ENCODE measurements at places on chromosomes 5 and 9.

- DNase-seq = peak; percentile 36
Observed at GRCh38 chr5:97231025-97231636, 48.1 kb upstream of the RIOK2 start.

DNA sequence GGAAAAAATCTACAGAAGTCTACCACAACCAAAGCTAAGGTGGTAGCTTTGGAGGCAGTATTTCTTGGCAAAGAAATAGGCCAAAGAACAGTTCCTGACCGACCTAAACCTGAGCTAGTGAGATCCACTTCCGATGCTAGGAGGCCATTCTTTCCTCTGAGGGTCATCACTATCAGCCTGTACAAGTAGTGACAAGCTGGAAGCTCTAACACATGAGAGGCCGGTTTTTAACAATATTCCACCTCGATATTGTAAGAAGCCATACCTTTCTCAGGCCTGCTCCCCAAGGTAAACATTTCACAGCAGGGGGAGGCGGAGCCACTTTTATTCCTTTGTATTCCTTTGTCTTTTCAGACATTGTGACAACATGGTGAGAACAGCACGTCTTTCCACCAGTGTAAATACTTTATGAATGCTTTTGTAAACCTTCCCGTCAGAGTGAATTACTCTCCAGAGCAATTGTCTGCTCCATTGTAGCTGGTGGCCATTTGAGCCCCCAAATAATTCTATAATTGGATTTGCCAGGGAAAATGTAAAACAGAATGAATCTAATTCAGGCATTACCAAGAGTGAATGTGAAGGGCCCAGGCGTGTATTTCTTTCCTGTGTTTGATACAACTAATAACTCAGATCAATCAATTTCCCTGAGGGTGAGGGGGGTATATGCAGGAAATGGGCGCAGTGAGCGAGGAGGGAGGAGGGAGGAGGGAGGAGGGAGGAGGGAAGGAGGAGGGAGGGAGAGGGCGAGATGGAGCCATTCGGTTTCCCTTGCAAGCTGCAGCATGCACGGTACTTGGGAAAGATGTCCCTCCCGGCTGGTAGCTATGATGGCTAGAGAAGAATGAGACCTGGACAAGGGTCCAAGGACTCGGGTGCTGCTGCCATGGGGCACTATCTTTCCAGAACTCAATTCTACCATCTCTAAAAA, 166.6 kb downstream of the CDK5RAP2 start:
- DNase-seq = no peak

GRCh38 chr9:114053246-114054005, 24.7 kb downstream of the AMBP start:
- DNase-seq = no peak

- no peak for DNase-seq
Observed at GRCh38 chr9:16152276-16153101, 599.6 kb downstream of the CCDC171 start.

DNA sequence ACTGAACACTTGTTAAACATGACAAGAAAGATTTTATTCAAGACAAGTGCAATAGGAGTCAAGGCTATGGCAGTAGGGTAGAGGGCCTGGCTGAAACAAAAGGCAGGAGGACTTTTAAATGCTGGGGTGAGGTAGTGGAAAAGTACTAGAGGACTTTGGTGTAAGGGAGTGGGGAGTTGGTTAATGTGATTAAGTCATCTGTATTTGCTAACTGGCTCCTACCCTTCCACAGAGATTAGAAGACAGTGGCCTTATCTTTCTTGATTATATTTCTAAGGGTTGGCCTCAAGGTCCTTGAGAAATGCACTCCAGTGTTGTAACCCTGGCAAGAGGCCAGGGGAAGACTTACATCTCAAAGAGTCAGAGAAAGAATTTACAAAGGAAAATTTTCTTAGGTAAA, 160.2 kb upstream of the FTMT start:
- no peak for DNase-seq

GRCh38 chr9:88923092-88923491, 68.2 kb upstream of the S1PR3 start:
- no peak for DNase-seq

DNA sequence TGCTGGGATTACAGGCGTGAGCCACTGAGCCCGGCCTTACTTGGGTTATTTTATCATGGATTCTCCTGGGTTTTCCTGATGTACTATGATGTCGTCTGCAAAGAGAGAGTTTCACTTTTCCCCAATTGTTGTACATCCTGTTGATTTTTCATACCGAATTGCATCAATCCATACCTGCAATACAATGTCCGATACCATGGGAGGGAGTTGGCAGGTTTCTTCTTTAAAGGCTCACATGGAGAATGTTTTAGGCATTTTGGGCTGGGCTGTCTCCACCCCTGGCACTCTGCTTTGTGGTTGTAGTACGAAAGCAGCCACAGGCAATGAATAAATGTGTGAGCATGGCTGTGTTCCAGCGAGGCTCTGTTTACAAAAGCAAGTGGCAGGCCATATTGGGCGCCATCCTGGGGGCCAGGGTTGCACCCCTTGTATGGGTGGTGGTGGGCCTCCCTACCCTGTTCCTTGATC, 35.1 kb upstream of the EXOC3 start:
- DNase-seq = no peak

DNA sequence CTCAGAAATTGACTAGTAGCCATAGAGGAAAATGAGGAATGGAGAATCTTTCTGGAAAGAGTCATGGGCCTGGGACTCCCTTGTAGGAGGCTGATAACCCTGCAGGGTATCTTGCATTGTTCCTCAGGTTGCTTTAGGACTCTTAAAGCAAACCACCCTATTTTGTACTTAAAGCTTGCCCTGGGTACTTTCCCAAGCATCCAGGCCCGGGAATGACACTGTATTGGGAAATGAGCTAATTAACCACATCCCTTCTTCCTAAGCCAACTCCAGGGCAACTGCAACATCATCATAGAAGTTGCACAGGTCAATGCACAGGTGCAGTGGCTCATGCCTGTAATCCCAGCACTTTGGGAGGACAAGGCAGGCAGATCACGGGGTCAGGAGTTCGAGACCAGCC, 55.9 kb downstream of the UGCG start:
- peak; percentile 95 for DNase-seq

DNA sequence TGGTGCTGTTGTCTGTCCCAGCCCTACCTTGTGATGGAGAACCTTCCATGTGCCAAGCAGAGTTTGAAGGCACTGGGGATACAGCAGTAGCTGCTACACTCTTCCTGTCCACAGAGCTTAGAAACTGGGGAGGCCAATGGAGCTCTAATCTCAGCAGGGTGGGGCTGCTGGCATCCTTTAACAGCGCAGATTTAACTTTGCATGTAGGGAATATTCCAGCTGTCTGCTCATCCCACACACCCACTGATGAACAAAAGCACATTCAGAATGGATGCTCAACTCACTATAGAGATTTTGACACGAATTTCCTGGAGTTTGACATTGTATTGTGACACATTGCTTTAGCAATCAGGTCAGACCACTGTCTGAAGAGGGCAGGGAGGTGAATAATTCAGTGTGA, 49.0 kb downstream of the TMEM215 start:
- DNase-seq = no peak

Data from Daoy (cell line).